Fibroblast of lung (primary cell): ENCODE measurements at places on chromosomes 11 and 22. TPM values are rescaled to one million over a fixed set of nuclear protein-coding genes. Genes with fewer than 3 reads are reported as not detected.

- no peaks in the 10 kb centered on the region for H3K36me3 ChIP-seq
Measured at GRCh38 chr11:44857490-44858090, 93.1 kb downstream of the TP53I11 start.

DNA sequence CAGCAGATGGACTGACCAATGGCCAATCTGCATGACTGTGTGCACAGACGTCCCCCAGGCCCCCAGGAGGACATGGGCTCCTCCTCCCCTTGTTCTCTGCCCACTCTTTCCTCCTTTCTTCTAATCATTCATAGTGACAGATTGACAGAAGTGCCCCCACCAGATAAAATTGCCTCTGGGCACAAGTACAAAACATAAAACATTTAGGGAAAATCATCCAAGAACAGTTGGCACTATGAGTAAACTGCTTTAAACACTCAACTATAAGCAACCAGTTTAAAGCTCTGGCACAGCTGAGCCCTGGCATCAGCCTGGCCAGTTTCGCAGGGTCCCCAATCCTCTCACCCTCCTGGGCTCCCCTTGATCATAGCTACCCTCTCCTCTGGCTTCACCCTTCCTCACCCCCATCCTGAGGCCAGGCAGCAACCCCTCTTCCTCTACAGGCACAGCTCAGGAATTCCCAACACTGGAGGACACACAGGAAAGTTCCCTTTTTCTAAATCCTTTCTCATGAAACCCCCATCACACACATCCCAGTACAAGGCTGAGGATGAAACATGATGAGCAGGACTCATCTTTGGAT is 232.9 kb downstream of the BUD13 start:
- no peak for DNase-seq
- no peak overlapping the region for H3K27ac ChIP-seq
- no peak overlapping the region for H3K4me3 ChIP-seq
- H3K36me3 ChIP-seq, result no peaks in the 10 kb centered on the region
- H3K4me1 ChIP-seq, result no peaks in the 10 kb centered on the region

DNA sequence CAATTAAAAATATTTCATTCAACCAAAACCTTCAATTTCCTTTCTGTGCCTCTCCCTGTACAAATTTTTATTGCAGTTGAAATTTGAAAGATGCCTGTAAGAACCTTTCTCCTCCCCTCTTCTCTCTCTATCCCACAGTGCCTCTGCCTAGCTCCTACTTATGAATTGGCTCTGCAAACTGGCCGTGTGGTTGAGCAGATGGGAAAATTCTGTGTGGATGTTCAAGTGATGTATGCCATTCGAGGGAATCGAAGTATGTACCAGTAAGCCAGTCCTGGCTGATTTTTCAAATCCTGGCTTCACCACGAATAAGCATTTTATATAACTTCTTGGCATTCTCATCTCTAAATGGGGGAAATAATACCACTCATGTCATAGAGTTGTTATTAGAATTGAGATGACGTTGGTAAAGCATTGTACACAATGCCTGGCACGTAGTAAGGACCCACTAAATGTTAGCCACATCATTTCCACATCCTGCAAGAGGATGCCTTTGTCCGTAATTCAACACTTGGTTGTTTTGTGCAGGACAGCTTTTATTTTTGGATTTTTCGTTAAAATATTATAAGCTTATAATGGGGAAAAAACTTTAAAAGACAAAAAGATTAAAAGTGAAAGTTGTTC is 6.0 kb downstream of the DDX25 start:
- H3K27me3 ChIP-seq, result peaks cover 7% of the 10 kb centered on the region
- H3K4me1 ChIP-seq, result no peaks in the 10 kb centered on the region
- H3K4me3 ChIP-seq, result no peak overlapping the region
- no peak overlapping the region for H3K27ac ChIP-seq

GRCh38 chr11:27720277-27720830 is 20.1 kb upstream of the BDNF start:
- H3K4me3 ChIP-seq, result no peak overlapping the region
- no peak overlapping the region for H3K27ac ChIP-seq
- peak; percentile 65 for DNase-seq
- H3K36me3 ChIP-seq, result no peaks in the 10 kb centered on the region

GRCh38 chr22:37187552-37187890 is 526 bp downstream of the C1QTNF6 start:
- peak overlapping the region; percentile 51 for H3K4me3 ChIP-seq
- H3K4me1 ChIP-seq, result peaks cover 18% of the 10 kb centered on the region
- no peaks in the 10 kb centered on the region for H3K27me3 ChIP-seq
- DNase-seq, result no peak
- H3K27ac ChIP-seq, result peak overlapping the region; percentile 39
- H3K36me3 ChIP-seq, result no peaks in the 10 kb centered on the region

DNA sequence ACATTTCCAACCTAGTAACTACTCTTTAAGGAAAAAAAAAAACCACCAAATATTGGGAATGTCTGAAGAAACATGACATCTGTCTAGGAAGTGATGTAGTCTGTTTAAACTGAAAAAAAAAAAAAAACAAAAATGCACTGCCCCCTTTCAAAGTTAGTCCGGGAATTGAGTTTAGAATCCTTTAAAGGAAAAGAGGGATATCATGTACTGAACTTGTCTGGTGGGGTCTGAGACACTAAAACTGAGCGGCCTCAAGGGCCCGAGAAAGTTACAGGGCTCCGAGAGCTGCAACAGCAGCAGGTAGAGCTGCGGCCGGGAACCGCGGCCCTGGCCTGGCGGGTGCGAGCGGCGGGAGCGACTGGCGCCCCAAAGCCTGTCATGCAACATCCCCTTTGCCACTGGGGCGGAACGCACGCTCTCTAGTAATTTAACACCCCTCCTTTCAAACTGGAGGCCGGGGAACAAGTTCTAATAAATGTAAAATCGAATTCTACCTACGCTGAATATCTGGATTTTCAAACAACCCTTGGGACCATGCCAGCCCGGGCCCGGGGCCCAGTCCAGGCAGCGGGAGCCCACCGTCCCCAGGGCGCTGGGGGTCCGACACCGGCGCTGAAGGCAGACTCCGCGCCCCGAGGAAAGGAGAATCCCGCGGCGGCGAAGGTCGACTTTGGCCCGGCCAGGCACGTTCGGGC is 736 bp downstream of the RDX start:
- H3K4me1 ChIP-seq, result peaks cover 4% of the 10 kb centered on the region
- peak; percentile 39 for DNase-seq
- H3K4me3 ChIP-seq, result peak overlapping the region; percentile 93
- no peaks in the 10 kb centered on the region for H3K27me3 ChIP-seq
- H3K27ac ChIP-seq, result peak overlapping the region; percentile 94
- H3K36me3 ChIP-seq, result no peaks in the 10 kb centered on the region

DNA sequence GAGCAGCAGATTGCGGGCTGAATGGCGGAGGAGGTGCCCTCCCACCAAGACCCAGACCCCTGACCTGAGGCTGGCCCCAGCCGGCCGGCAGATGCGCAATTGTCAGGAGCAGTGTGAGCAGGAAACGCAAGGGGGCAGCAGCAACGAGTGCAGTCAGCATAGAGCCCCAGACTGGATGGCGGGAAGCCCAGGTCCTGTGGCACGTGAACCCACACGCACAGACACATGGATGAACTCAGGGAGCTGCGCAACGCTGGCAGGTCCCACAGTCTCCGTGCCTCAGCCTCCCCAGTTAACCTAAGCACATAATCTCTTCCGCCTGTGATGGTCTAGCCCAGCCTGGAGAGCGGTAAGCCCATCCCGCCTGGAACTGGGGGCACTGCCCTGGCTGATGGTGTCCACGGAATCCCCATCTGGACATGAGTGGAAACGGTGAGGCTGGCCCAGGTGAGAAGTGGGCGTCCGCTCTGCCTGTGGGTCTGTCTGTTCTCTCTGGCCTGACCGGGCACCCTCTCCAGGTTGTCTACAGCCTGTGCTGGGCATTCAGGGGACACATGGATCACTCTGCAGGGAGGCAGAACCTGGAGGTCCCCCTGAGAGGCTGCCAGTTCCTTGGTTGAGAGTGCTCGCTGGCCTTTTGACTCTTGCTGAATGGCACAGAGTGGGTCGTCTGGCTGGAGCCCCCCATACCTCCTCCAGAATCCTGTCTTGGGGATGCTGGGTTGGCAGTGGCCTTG is 626 bp upstream of the TBX10 start:
- H3K36me3 ChIP-seq, result no peaks in the 10 kb centered on the region
- no peak overlapping the region for H3K4me3 ChIP-seq
- peak; percentile 32 for DNase-seq
- no peak overlapping the region for H3K27ac ChIP-seq

GRCh38 chr11:94795476-94796189 is 27.5 kb downstream of the AMOTL1 start:
- no peaks in the 10 kb centered on the region for H3K27me3 ChIP-seq
- DNase-seq, result no peak
- peak overlapping the region; percentile 89 for H3K27ac ChIP-seq
- H3K36me3 ChIP-seq, result peaks cover 9% of the 10 kb centered on the region
- peaks cover 23% of the 10 kb centered on the region for H3K4me1 ChIP-seq

DNA sequence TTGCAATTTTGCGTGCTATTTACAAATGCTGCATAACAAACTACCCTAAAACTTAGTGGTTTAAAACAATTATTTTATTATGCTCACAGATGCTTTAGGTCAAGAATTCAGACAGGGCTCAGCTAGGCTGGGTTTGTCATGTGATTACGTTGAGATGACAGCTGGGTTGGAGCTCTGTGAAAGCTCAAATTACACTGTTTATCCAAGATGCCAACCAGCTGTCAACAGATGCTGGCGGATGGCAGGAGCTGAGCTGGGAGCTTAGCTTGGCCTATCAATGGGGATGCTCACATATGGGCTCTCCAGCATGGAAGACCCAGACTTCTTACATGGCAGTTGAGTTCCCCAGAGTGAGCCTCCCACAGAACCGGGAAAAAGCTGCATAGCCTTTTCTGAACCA is 62.7 kb downstream of the STK33 start:
- no peaks in the 10 kb centered on the region for H3K36me3 ChIP-seq
- no peak overlapping the region for H3K27ac ChIP-seq
- H3K4me1 ChIP-seq, result no peaks in the 10 kb centered on the region
- DNase-seq, result peak; percentile 65
- no peaks in the 10 kb centered on the region for H3K27me3 ChIP-seq

GRCh38 chr22:19143967-19144400 is 467 bp downstream of the ESS2 start:
- no peaks in the 10 kb centered on the region for H3K4me1 ChIP-seq
- peak overlapping the region; percentile 96 for H3K4me3 ChIP-seq
- peaks cover 25% of the 10 kb centered on the region for H3K36me3 ChIP-seq
- peak overlapping the region; percentile 88 for H3K27ac ChIP-seq
- H3K27me3 ChIP-seq, result peaks cover 15% of the 10 kb centered on the region

GRCh38 chr11:120343429-120343828 is 7.2 kb downstream of the ARHGEF12 start:
- H3K27me3 ChIP-seq, result no peaks in the 10 kb centered on the region
- H3K27ac ChIP-seq, result no peak overlapping the region
- H3K4me1 ChIP-seq, result peaks cover 14% of the 10 kb centered on the region

DNA sequence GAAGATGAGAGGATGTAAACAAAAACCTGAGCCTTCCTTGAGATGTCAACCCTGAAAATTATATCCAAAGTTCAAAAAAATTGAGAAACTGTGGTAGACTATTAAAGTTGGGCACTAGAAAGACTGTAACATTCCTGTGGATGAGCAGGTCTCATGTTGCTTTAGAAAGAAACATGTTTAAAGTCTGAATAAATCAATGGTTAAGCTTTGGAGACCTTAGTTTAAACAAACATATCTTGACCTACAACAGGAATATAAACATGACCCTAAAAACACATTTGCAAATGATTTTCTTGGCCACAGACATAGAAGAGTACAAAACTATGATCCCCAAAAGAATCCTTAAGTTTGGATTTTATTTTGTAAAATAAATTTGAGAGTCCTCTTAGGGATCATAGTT is 38.1 kb upstream of the PCF11 start:
- no peaks in the 10 kb centered on the region for H3K36me3 ChIP-seq
- H3K27ac ChIP-seq, result no peak overlapping the region
- peaks cover 4% of the 10 kb centered on the region for H3K4me1 ChIP-seq
- H3K27me3 ChIP-seq, result no peaks in the 10 kb centered on the region

DNA sequence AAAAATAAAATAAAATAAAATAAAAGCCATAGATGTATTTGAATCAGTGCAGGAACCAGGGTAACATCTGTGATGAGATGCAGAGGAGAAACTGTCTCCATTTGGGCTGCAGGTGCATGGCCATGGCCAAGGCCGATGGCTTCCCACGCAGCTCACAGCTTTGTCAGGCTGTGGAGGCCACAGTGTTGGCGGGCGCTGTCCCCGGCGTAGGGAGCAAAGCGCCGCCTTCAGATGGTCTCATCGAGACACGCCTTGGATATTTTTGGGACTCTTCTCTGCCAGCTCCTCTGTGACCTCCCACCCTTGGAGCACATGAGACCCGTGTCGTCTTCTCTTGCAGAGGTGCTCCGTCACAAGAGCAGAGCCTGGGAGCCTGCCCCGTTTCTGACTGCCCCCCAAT is 38.6 kb downstream of the MUC6 start:
- H3K27me3 ChIP-seq, result no peaks in the 10 kb centered on the region
- H3K4me3 ChIP-seq, result no peak overlapping the region
- DNase-seq, result no peak
- H3K27ac ChIP-seq, result no peak overlapping the region

- H3K27ac ChIP-seq, result peak overlapping the region; percentile 87
- H3K36me3 ChIP-seq, result peaks cover 34% of the 10 kb centered on the region
- no peak for DNase-seq
- H3K4me1 ChIP-seq, result peaks cover 21% of the 10 kb centered on the region
- no peaks in the 10 kb centered on the region for H3K27me3 ChIP-seq
Measured at GRCh38 chr22:31083923-31084810, 3.0 kb downstream of the SMTN start.

- H3K4me1 ChIP-seq, result peaks cover 11% of the 10 kb centered on the region
- peaks cover 4% of the 10 kb centered on the region for H3K27me3 ChIP-seq
- H3K4me3 ChIP-seq, result no peak overlapping the region
- no peaks in the 10 kb centered on the region for H3K36me3 ChIP-seq
- H3K27ac ChIP-seq, result no peak overlapping the region
- peak; percentile 57 for DNase-seq
Measured at GRCh38 chr11:120304526-120304925, 20.6 kb upstream of the TLCD5 start.

DNA sequence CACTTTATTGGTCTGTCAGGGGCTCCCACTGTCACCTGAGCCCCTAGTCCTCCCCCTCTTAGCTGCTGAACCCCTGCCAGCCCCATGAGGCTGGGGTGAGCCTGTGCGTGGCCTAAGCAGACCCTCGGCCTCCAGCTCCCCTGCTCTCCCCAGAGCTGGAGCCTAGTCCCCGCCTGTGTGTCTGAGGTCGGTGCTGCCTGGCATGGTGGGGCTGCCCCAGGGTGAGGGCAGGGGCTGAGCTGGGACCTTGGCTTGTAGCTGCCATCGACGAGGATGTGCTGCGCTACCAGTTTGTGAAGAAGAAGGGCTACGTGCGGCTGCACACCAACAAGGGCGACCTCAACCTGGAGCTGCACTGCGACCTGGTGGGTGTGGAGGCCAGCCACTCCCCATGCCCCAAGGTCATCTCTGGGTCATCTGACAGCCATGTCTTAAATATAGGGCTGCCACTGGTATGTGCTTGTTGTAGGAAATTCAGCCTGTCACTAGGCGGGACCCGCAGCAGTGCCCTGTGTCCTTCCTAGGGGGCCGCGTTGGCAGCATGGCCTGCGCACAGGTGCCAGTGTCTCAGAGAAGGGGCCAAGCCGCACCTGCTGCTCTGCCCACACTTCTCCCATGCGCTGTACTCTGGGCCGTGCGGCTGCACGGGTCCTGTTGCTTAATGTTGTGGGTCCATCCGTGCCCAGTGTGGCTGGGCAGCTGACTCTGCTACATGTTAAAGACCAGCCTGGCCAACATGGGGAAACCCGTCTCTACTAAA is 21.0 kb downstream of the PPIL2 start:
- no peak for DNase-seq
- H3K36me3 ChIP-seq, result peaks cover 19% of the 10 kb centered on the region

Gene UBQLN3
- total RNA-seq, result 0.17 TPM in 1 of 2 replicates, not detected in the other

Gene ACRV1
- 0.26 TPM in 1 of 2 replicates, not detected in the other for total RNA-seq

Gene USP28
- total RNA-seq, result 37.7 and 38.0 TPM in 2 replicates

Gene TRIM51
- total RNA-seq, result not detected in 2 replicates

Gene MEI1
- 0.26 and 0.33 TPM in 2 replicates for total RNA-seq

Gene AIFM3
- total RNA-seq, result 1.3 and 2.0 TPM in 2 replicates

Gene SCGB2A2
- total RNA-seq, result not detected in 2 replicates
